ENCODE measurements at places on chromosomes 16 and 17.

DNA sequence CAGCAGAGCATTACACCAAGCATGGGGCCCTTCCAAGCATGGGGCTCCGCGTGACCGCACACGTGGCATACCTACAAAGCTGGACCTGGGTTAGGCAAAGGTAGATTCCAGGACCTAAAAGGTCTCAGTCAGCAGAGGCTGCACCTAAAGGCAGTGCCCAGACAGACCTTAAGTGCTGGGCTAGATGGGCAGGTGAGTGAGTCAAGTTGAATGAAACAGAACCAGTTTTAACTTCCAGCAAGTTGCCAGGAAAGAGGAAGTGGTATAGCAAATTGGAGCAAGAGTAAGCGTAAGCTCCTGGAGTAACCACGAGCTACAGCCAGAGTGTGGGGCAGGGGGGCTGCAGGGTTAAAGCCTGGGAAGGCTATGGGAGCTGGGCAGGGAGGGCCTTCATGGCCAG lies 49.5 kb downstream of the SRCIN1 start:
- no peak for DNase-seq

- DNase-seq, result peak; percentile 78
Measured at GRCh38 chr17:28480799-28481571, 7.5 kb downstream of the SLC13A2 start.

GRCh38 chr17:27797390-27798091 lies 2.8 kb downstream of the NOS2 start:
- DNase-seq, result no peak

- no peak for DNase-seq
Measured at GRCh38 chr17:45791935-45792334, 7.8 kb downstream of the CRHR1 start.

- no peak for DNase-seq
Measured at GRCh38 chr16:59210955-59211541, 476.9 kb upstream of the GOT2 start.

GRCh38 chr17:41679740-41680425 lies 8.8 kb upstream of the EIF1 start:
- DNase-seq, result no peak

DNA sequence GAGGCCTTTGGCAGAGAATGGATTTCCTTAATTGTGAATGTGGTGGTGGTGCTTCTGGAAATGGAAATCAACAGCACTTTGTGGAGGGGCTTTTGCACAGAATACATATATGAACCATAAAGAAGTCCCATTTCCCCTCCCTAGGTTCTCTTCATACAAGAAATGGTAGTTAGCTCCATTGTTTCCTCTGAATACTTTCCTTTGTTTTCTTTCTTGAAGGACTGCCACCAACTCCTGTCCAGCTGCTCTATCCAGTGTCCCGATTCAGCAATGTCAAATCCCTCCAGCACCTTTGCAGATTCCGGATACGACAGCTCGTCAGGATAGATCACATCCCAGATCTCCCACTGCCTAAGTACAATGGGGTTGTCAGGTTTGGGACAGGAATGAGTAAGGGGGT lies 33.2 kb upstream of the ARHGAP23 start:
- DNase-seq, result no peak

GRCh38 chr17:20721171-20721570 lies 141.6 kb downstream of the CDRT15L2 start:
- DNase-seq, result no peak

DNA sequence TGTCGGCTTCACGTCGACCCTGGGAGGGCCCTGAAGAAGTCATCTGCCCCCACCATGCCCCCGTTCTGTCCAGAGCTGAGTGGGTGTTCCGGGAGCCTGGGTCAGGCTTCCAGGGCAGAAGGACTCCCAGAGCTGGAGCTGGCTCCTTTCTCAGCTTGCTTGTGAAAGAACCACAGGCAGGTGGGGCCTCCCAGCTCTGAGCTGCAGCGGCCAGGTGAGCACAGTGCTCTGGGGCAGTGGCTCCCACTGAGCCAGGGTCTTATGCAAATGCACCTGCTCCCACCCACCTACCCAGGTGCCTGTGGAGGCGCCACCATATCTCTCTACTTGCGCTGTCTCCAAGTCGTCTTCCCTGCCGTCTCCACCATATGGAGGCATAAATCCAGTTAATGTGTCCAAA lies 140.0 kb upstream of the RPL38 start:
- DNase-seq, result no peak

DNA sequence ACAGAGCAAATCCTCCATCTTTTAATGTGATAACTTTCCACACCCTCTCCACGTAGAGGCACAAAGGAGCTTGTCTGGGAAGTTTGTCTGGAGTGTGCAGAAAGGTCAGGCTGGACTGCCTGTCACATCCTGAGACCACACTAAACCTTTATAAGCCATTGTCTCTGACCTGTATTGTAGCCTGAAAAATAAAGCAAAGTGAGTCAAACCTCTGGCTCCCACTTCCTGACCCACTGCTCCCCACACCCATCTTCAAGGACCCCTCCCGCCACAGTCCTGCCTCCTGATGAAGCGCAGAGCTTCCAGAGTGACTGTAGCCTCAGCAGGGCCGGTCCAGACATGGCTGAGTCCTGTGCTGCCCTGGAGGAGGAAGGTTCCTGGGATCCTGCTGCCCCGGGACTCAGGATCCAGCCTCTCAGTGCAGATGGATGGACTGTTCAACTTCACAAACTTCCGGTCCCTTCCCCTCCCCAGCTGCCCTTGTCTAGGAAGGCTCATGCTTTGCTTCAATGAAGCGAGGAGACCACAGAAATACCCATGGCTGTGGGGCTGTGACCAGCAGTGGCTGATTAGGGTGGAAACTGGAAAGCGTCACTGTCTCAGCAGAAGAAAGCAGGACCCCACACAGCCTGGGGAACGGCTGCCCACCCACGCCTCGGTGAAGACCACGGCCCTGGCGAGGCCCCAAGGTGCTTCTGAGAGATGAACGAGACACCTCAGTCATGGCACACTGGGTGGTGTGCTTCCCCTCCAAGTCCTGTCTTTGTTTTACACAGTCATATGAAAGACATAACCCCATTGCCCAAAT lies 30.9 kb upstream of the CLEC18B start:
- no peak for DNase-seq

- peak; percentile 6 for DNase-seq
Measured at GRCh38 chr17:27268394-27269085, 25.4 kb upstream of the WSB1 start.

DNA sequence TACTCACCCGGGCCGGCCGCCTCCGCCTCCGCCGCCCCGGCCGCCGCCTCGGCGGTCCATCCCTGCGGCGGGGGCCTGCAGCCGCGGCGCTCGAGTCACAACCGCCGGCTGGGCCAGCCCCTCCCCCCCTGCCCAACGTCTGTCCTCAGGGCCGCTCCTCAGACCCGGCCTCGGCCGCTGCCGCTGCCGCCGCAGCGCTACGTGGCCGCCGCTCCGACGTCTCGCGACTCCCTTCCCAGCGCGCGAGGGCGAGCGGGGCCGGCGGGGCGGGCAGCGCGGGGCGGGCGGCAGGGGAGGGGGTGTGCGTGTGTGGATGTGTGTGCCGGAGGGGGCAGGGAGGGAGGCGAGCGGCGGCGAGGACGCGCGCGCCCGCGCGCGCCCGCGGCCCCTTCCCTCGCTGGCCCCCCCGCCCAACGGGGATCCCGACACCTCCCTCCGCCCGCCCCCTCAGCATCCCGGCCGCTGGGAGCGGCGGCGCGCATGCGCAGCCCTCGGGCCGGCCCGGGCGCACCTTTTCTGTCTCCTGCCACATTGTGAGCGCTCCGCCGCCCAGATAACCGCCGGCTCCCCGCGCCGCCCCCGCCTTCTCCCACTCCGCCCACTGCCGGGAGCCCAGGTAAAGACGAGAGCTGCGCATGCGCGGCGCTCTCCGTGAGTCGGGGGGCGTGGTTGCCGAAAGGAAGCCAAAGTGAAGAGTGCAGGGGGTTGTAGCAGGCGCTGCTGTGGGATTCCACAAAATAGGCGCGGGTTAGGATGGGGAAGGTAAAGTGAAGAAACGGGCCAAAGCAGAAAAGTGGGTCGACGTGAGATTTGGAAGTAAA lies at the start of gene ZNF652:
Gene ZNF652 (minus strand): TSS at position 349 of the 821 bp plus-strand sequence. CDS start 44,525 bp downstream, outside the sequence.
- DNase-seq, result peak; percentile 98

Measured in NCI-H345 (cell line).